ENCODE measurements at places on chromosomes 11 and 22.

GRCh38 chr11:72238040-72238450 is 5.9 kb downstream of the PHOX2A start:
- no peak for DNase-seq

GRCh38 chr11:128624269-128625175 is 37.2 kb upstream of the ETS1 start:
- DNase-seq: no peak

- DNase-seq: no peak
These were observed 170.9 kb upstream of the CTSC start for GRCh38 chr11:88508418-88508758.

DNA sequence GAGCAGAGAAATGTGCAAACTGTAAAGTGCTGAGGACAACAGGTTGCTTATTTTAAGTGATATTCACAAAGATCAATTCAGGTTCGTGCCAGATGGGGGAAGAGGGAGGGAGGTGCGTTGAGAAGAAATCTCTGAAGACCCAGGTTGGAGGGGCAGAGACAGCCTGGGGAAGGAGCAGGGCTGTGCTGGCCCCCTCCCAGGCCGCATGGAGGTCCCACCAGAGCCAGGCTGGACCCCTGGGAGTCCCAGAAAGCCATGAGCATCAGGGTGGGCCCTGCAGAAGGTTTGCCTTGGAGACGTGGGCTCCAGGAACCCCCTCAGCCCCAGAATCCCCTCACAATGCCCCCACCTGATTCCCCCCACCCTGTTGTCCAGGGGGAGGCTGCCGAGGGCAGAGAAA is 47.4 kb downstream of the IGLL1 start:
- DNase-seq: no peak

GRCh38 chr22:26529345-26529744 is 17.1 kb upstream of the TFIP11 start:
- DNase-seq: no peak

GRCh38 chr11:66561178-66561974 is 7.0 kb downstream of the CTSF start:
- DNase-seq: no peak

DNA sequence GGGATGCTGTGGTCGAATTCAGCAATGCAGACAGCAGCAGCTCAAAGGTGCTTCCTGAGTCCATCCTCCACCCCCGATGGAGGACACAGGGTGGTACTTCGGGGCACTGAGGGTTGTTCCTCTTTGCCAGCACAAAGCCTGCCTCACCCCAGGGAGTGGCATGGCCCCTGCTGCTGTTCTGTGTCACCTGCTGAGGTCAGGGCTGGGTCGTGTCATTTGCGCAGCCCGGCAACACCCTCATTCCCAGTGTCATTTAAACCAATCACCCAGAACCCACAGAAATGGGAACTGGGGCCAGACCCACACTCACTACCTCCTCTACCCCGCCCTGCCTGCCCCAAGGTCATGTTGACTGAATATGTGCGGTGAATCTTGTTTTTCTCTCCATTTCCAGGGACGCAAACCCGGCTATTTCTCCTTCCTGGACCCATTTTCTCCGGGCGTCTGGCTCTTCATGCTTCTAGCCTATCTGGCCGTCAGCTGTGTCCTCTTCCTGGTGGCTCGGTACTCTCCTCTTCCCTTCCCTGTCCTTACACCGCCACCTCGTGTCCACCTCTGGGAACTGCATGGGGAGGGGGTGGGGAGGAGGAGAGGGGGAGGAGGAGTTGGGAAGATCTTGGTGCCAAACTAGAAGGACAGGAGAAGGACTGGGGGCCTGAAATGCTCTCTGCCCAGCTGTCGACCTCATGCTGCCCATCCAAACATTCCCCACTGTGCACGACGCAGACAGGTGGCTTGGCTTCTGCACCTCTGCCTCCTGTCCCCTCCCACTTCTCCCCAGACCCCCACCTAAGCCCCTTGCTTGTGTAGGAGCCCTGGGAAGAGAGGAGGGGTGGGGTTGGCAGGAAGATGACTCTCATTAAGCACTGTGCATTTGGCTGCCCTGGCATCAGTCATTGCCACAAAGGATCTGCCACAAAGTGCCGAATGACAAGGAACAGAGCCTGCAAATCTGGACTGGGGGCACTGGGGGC is 71.2 kb upstream of the TBCEL start:
- DNase-seq: peak; percentile 18

GRCh38 chr22:47163856-47164513 is 401.5 kb downstream of the TBC1D22A start:
- no peak for DNase-seq

GRCh38 chr11:70504246-70505020 is 106.1 kb downstream of the CTTN start:
- no peak for DNase-seq

DNA sequence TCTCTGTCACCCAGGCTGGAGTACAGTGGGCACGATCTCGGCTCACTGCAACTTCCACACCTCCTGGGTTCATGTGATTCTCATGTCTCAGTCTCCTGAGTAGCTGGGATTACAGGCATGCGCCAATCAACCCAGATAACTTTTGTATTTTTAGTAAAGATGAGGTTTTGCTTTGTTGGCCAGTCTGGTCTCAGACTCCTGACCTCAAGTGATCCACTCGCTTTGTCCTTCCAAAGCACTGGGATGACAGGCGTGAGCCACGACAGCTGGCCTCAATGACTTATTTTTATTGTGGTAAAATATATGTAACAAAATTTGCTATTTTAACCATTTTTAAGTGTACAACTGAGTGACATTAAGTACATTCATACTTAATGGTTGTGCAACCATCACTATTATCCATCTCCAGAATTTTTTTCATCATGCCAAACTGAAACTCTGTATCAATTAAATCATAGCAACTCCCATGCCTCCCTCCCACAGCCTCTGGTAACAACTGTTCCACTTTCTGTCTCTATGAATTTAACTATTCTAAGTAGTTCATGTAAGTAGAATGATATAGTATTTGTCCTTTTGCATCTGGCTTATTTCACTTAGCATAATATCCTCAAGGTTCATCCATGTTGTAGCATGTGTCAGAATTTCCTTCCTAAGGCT is 50.7 kb upstream of the CWF19L2 start:
- DNase-seq: no peak

- no peak for DNase-seq
These were observed 8.7 kb downstream of the UBASH3B start for GRCh38 chr11:122664188-122664587.

GRCh38 chr22:47143249-47143938 is 380.9 kb downstream of the TBC1D22A start:
- DNase-seq: no peak

DNA sequence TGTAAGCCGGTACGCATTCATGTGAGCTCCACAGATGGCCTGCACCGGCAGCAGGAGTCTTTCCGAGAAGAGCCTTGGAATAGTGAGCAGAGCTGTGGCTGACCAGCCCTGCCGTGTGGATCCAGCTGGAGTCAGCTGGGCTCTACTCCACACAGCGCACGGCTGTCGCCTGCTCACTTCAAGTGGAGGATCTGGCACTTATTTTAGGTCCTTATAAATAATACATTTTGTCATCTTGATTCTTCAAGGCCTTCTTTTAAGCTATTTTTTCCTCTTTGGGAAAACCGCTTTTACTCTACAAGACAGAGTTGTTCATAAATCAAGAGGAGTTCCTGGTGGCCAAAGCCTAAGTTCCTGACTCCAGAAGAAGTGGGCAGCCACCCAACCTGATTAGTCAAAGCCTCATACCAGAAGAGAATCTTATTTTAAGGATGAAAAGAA is 93.8 kb downstream of the KCNC1 start:
- DNase-seq: no peak

DNA sequence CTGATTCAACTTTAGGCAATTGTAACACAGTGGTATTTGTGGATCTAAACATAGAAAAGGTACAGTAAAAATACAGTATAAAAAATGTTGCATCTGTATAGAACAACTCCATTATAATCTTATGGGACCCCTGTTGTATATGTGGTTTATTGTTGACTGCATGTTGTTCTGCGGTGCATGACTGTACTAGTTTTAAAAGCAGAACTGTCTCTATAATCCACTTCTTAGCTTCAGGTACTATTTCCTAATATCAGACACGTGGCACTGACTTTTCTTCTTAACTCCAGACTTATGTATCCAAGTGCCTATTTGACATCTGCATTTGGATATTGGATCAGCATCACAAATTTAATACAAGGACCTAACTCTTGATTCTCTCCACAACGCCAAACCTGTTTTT is 41.1 kb downstream of the PACS1 start:
- DNase-seq: no peak

Measured in SJSA1 (cell line).